Activated naive CD4-positive, alpha-beta T cell treated with anti-CD3 and anti-CD28 coated beads, Interleukin-2, amount 50 U/mL, for 72 hours (primary cell): ENCODE measurements at places on chromosomes 3 and 15. TPM values are rescaled to one million over a fixed set of nuclear protein-coding genes. Genes with fewer than 3 reads are reported as not detected.

Gene SOX14
- not detected for total RNA-seq

DNA sequence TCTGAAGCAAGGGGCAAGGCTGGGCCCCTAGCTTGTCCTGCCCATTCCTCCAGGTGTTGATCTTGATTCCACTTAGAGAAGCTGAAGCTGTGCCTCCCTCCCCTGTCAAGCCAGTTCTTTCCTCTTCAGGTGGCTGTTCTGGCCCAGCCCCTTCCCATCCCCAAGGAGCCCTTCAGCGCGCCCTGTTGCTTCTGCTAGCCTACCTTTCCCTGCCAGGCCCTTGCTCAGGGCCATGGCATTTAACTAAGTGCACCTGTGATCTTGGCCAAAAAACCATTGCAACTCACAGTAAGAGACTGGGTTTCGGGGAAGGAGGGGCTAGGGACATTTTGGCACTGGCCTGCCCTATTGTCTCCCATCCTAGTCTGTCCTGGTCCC lies 1.9 kb upstream of the WDR6 start:
- DNase-seq = no peak

Gene AMIGO3
- total RNA-seq = not detected

Gene CYP8B1
- total RNA-seq = not detected

GRCh38 chr3:127732879-127733350 lies 60.2 kb downstream of the ABTB1 start:
- no peak for DNase-seq
